Fibroblast of gingiva (primary cell): ENCODE measurements at places on chromosomes 16 and 17.

- no peak for DNase-seq
These were observed 28.0 kb upstream of the SOX9 start for GRCh38 chr17:72092710-72093322.

GRCh38 chr17:74369665-74370490 lies 2.6 kb downstream of the GPR142 start:
- DNase-seq, result no peak

GRCh38 chr17:82950525-82951102 lies 110.8 kb upstream of the ZNF750 start:
- DNase-seq, result no peak

DNA sequence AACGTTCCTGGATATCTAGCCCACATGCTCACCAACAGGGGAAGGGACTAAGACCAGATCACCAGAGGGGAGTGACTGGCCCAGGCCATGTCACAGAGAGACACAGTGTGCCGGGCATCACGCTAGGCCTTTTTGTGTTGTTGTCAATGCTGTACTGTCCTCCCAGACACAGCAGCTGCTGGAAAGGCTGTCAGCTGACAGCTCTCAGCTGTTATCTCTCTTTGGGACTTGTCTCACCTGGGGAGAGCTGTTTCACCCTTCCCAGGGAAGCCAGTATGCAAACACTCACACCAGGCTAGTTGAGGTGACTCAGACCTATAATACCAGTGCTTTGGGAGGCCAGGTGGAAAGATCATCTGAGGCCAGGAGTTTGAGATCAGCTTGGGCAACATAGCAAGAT lies 19.4 kb downstream of the UNC45B start:
- no peak for DNase-seq

GRCh38 chr17:14325618-14326167 lies 24.8 kb downstream of the HS3ST3B1 start:
- no peak for DNase-seq

- no peak for DNase-seq
These were observed 1.0 kb upstream of the MSI2 start for GRCh38 chr17:57255182-57255775.

DNA sequence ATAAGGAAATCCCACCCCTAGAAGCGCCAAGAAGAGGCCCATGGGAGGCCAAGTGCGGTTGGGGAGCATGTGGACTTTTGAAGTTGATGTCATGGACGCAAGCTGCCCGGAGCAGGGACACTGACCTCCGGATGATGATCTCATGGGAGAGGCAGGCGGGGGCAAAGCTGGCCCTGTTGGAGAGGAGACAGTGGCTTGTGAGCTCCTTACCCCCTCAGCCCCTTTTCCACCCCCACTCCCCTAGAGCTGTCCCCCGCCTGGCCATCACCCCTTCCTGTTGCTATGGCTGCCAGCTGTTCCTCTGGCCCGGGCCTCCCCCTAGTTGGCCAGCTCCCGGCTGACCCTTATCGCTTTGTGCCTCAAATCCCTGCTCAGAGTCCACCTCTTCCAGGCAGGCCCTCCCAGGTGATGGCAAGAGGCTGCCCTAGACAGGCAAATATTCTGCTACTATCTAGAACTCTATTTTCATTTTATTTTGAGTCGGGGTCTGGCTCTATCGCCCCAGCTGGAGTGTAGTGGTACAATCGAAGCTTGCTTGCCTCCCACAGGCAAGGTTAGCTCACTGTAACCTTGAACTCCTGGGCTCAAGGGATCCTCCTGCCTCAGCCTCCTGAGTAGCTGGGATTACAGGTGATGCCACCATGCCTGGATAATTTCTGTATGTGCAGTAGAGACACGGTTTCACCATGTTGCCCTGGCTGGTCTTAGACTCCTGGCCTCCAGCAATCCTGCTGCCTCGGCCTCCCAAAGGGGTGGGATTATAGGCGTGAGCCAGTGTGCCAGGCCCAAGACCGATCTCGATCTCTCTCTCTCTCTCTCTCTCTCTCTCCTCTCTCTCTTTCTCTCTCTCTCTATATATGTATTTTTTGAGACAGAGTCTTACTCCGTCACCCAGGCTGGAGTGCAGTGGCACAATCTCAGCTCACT lies 6.6 kb downstream of the NOTUM start:
- DNase-seq, result no peak

DNA sequence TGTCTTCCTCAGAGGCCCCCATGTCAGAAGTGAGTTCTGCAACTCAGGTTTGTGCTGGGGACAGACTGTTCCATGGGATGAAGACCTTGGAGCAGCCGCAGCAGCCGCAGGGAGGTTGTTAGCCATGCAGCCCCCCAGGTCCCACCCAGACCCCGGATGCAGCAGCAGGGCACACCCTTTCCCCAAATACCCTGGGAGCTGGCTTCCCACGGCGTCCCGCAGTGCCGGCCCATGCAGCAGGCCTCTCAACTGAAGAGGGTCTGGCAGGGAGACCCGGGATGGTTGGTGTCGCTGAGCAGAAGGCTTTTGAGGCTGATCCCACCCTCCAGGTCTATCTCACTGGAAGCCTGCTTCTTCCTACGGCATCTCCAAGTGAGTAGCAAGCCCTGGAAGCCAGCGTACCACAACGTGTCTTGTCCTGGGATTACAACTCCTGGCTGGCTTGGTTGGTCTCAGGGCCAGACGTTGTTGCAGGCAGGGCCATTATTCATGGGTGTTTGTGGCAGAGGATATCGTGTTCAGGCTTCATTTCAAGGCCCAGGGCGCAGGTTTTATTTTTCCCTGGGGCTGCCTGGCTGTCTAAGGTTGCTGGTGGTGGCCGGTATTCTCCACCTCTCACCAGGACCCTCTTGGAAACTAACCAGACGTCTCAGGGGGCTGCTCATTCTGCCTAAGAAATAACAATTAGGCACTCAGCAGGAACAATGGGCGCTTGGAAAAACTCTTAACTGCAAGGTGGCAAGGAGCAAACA lies 223.2 kb downstream of the C16orf95 start:
- DNase-seq, result no peak

- DNase-seq, result peak; percentile 93
These were observed at the start of gene NAT9 for GRCh38 chr17:74776044-74776962. TSS of gene NAT9 (minus strand) at chr17:74776345. CDS start at chr17:74775698, 647 bp downstream.

- no peak for DNase-seq
These were observed 18.5 kb upstream of the USP22 start for GRCh38 chr17:21061158-21061835.

DNA sequence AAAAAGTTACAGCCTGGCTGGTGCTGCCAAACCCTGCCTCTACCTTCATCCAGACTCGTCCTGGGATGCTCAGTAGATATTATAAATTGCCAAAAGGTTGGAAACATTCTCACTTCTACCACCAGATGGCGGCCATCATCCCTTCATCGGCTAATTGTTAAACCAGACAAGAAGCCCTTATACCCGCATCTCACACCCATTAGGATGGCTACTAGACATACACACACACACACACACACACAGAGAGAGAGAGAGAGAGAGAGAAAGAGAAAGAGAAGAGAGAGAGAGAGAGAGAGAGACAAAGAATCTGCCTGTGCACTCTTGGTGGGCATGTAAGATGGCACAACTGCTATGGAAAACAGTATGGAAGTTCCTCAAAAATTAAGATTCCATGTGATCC lies 15.0 kb upstream of the SCIMP start:
- peak; percentile 76 for DNase-seq

- peak; percentile 42 for DNase-seq
These were observed 29.8 kb downstream of the SLC47A2 start for GRCh38 chr17:19686400-19687090.

- no peak for DNase-seq
These were observed 2.9 kb downstream of the SLC47A2 start for GRCh38 chr17:19713462-19713861.

GRCh38 chr17:66727634-66728570 lies 107.0 kb upstream of the CACNG5 start:
- DNase-seq, result peak; percentile 27

DNA sequence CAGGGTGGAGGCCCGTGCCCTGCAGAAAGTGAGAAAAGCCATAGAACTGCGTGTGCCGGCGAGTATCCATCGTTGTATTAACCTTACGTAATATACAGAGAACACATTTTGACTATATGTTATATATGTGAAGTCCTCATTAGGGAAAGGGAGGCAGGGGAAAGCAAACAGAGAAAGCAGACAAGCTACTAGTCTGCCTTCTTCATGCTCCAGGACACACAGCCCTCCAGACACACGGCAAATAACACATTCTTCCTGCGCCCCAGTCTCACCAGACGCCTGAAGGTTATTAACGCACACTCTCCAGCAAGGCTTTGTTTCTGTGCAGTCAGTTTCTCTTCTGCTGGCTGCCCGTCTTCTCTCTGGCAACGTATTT lies 28.8 kb downstream of the PRDM7 start:
- no peak for DNase-seq

DNA sequence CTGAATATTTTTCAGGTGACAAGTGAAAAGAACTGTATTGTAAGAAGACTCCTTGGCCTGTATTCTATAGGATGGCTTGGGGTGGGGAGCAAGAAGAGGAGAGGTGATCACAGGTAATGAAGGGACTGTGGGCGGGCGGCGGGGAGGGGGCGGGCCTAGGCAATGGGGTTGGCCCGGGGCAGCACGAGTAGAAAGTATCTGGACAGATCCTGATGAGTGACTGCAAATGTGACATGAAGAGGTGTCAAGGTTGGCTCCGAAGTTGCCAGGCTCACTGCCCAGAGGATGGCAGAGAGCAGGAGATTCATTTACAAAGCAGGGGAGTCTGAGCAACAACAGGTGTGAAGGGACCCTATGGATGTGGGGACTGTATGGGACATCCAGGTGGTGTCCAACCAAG lies 10.8 kb upstream of the G6PC1 start:
- DNase-seq, result no peak
